ENCODE measurements at places on chromosomes 6 and 20. TPM values are rescaled to one million over a fixed set of nuclear protein-coding genes. Genes with fewer than 3 reads are reported as not detected.

Gene RIMS1
- 0.16 TPM for total RNA-seq

Gene MROH8
- 1.0 TPM for total RNA-seq

Gene FNDC11
- total RNA-seq, result 0.95 TPM

Gene SLC17A1
- total RNA-seq, result not detected

Gene SMIM13
- 3.5 TPM for total RNA-seq

Gene ESF1
- 19.0 TPM for total RNA-seq

Gene CYP24A1
- total RNA-seq, result 0.09 TPM

Gene MICA
- total RNA-seq, result 46.5 TPM

Gene SLC22A23
- 4.9 TPM for total RNA-seq

Gene BACH2
- 0.52 TPM for total RNA-seq

Gene LY6G6F
- total RNA-seq, result not detected

Gene CRIP3
- total RNA-seq, result 0.77 TPM

Gene SNAI1
- total RNA-seq, result 0.47 TPM

Gene PRIM2
- 16.1 TPM for total RNA-seq

Gene CDSN
- total RNA-seq, result not detected

Gene RBBP8NL
- not detected for total RNA-seq

Gene TRPC4AP
- 47.3 TPM for total RNA-seq

Gene GHRH
- not detected for total RNA-seq

Gene SAPCD1
- 1.3 TPM for total RNA-seq

Gene PMEPA1
- total RNA-seq, result 0.94 TPM

Gene RBM39
- 335 TPM for total RNA-seq

Gene MYO6
- 10.8 TPM for total RNA-seq

Gene TMEM181
- total RNA-seq, result 28.9 TPM

Gene EYS
- not detected for total RNA-seq

Gene HUS1B
- 0.43 TPM for total RNA-seq

Gene DUSP15
- total RNA-seq, result 0.26 TPM

Gene FERMT1
- 4.9 TPM for total RNA-seq

Gene TEAD3
- total RNA-seq, result 3.8 TPM

Gene ZNF165
- total RNA-seq, result 0.52 TPM

Gene GRIK2
- total RNA-seq, result not detected

Gene DOK5
- total RNA-seq, result 26.8 TPM

Gene C6orf15
- not detected for total RNA-seq

Gene PLCB4
- total RNA-seq, result 8.2 TPM

Gene ZBTB46
- total RNA-seq, result 54.7 TPM

Gene EMILIN3
- under 0.01 TPM for total RNA-seq

Gene OTOR
- total RNA-seq, result not detected

Gene ZSCAN23
- 6.1 TPM for total RNA-seq

Gene PRICKLE4
- not detected for total RNA-seq

Gene ZNF391
- 1.0 TPM for total RNA-seq

Gene CLDN20
- not detected for total RNA-seq

Gene THEMIS
- total RNA-seq, result not detected

Gene OOEP
- not detected for total RNA-seq

Gene SLC22A16
- total RNA-seq, result not detected

Gene RAB44
- total RNA-seq, result under 0.01 TPM

Gene BMP7
- total RNA-seq, result not detected

Gene POU5F1
- total RNA-seq, result not detected

Gene HTR1E
- total RNA-seq, result not detected

Gene ZFAND3
- 20.6 TPM for total RNA-seq

Gene XKR7
- total RNA-seq, result not detected

Gene PNPLA1
- total RNA-seq, result not detected

Gene MYB
- 0.17 TPM for total RNA-seq

Measured in bronchial smooth muscle cell (primary cell).